ENCODE measurements at places on chromosomes 6 and 20.

DNA sequence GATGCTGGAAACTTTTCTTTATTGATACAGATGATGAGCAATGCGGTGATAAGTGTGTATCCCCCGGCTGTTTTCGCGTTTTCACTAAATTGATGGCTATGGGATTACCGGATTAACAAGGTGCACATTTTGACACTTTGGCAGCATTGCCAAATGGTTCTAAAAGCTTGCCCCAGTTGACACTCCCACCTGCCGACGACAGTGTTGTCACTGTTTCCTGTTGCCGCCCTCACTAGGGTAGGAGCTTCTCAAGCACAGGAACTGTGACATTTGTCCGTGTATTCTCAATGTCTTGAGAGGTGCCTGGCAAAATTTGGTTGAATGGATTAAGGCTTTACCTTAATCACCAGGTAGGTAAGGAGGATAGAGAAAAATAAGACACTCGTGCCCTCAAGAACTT, 9.8 kb upstream of the MAPK13 start:
- no peak for DNase-seq

DNA sequence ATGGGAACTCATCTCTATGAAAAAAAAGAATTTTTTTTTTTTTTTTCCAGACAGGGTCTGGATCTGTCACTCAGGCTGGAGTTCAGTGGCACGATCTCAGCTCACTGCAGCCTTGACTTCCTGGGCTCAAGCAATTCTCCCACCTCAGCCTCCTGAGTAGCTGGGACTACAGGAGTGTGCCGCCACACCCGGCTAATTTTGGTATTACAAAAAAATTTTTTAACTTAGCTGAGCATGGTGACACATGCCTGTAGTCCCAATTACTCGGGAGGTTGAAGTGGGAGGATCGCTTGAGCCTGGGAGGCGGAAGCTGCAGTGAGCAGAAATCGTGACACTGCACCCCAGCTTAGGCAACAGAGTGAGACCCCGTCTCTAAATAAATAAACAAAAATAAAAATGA, 7.5 kb downstream of the DEF6 start:
- no peak for DNase-seq

- peak; percentile 31 for DNase-seq
Measured at GRCh38 chr6:159853754-159854153, 37.0 kb upstream of the MAS1 start.

DNA sequence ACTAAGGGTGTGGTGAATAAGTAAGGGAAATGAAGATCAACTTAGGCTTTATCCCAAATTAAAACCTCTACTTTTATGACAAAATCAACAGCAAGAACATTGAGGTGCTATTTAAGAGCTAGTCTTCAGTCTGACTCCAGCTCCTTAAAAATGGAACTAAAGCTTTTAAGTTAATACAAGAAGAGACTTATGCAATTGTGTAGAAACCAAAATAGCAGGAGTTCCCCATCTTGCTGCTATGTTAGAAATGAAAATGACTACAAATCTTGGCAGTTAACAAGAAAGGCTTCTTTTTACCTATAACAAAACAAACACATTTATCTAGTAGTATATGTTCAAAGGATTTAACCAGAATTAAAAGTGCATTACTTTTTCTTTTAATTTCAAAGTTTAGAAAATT, 25.7 kb downstream of the HMGN3 start:
- DNase-seq: no peak

- DNase-seq: no peak
Measured at GRCh38 chr20:58715391-58715800, 22.8 kb downstream of the NPEPL1 start.

- no peak for DNase-seq
Measured at GRCh38 chr6:96547654-96548053, 15.3 kb upstream of the FHL5 start.

- DNase-seq: peak; percentile 60
Measured at GRCh38 chr6:157020398-157020797, 243.2 kb downstream of the ARID1B start.

DNA sequence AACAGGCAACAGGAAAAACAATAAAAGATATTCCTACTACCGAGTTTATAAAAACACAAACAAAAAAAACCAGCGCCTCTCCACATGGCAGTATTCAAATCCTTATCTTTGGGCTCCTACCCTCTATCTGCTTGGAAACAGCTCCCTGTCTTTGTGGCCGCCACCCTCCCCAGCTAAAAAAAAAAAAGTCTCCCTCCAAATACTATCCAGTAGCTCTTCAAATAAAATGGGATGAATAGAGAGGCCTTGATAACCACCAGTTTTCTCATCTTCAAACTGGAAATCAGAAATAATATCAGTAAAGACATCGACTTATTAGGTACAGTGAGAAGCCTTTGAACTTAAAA, 96.2 kb downstream of the PSMG4 start:
- DNase-seq: no peak

DNA sequence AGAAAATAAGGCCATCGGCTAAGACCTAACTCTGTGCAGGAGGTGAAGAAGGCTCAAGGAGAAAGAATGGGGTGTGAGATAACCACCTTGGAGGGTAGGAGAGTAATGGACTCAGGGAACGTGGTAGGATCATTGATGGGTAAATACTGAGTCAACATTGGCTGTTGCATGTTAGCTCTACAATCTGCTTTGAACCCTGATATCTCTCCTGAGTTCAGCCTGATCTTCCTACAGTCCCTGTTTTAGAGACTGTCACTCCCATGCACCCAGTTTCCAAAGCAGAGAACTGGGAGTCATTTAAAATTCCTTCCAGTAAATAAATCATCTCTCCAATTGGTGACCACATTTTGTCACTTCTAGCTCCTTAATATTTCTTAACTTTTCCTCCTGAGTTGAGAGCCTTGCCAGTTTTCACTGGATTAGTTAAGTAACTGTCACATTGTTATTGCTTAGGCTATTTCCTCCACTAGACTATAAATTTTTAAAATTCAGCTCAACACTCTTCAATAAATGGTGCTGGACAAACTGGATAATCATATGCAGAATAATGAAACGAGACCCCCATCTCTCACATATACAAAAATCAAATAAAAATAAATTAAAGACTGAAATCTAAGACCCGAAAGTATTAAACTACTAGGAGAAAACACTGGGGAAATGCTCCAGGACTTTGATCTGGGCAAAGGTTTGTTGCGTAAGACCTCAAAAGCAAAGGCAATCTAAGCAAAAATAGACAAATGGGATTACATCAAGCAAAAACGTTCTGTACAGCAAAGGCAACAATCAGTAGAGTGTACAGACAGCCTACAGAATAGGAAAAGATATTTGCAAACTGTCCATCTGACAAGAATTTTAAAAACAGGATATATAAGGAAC, 138.9 kb upstream of the TMEM170B start:
- DNase-seq: peak; percentile 51

DNA sequence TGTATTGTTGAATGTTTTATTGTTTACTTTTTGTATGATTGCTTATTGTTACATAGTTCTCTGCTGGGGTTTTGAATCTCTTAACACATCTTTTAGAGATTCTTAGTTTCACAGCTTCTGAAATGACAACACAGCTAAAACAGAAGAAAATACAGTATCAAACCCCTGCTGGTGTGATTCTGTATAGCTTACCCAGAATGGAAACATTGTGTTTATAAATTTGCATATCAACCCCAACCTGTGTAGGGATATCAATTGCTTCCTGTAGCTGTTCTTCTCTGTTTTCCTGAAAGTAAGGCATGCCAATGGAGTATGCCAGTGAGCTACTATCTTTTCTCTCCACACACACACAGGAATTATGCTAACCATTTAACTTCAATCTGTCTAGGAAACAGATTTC, 64.3 kb upstream of the ID4 start:
- no peak for DNase-seq

GRCh38 chr6:3227363-3228045, at the start of gene TUBB2B:
TUBB2B (minus strand) TSS chr6:3227653; CDS start chr6:3227543, 110 bp downstream.
- DNase-seq: peak; percentile 84
